ENCODE measurements at places on chromosomes 3 and 15.

GRCh38 chr3:176935194-176935888 is 261.9 kb downstream of the TBL1XR1 start:
- no peaks in the 10 kb centered on the region for H3K36me3 ChIP-seq
- H3K27ac ChIP-seq, result peak overlapping the region; percentile 1
- peaks cover 13% of the 10 kb centered on the region for H3K4me1 ChIP-seq
- DNase-seq, result no peak

GRCh38 chr3:177928172-177928873 is 607.9 kb upstream of the KCNMB2 start:
- H3K36me3 ChIP-seq, result peaks cover 2% of the 10 kb centered on the region
- H3K4me3 ChIP-seq, result no peak overlapping the region
- H3K27ac ChIP-seq, result no peak overlapping the region
- no peak for DNase-seq
- no peaks in the 10 kb centered on the region for H3K27me3 ChIP-seq

- H3K4me1 ChIP-seq, result peaks cover 6% of the 10 kb centered on the region
- no peak overlapping the region for H3K4me3 ChIP-seq
- H3K27me3 ChIP-seq, result no peaks in the 10 kb centered on the region
Measured at GRCh38 chr3:149015393-149015792, 24.1 kb downstream of the GYG1 start.

- peaks cover 2% of the 10 kb centered on the region for H3K4me1 ChIP-seq
- H3K27ac ChIP-seq, result no peak overlapping the region
- DNase-seq, result peak; percentile 79
Measured at GRCh38 chr3:141000027-141000663, 51.0 kb upstream of the SPSB4 start.

DNA sequence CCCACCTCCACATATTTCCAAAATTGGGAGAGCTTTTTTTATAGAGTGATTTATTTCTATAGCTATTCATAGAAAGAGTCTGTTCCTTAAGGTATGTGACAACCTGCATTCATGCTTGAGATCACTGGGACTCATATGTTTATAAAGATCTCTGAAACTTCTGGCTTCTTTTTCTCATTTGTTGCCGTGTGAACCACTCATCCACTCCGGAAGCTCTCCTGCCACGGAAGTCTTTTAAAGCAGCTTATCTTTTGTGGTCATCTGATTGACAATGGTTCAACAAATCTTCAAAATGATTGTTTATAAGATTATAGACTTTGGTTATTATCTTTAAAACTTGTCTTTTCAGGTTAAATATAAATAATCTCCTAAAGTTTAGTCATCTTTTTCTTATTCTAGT is 260.5 kb downstream of the C3orf38 start:
- H3K27me3 ChIP-seq, result peaks cover 2% of the 10 kb centered on the region
- peaks cover 5% of the 10 kb centered on the region for H3K4me1 ChIP-seq
- H3K36me3 ChIP-seq, result no peaks in the 10 kb centered on the region
- no peak overlapping the region for H3K4me3 ChIP-seq

- H3K36me3 ChIP-seq, result peaks cover 5% of the 10 kb centered on the region
- peaks cover 20% of the 10 kb centered on the region for H3K4me1 ChIP-seq
- DNase-seq, result no peak
- H3K4me3 ChIP-seq, result no peak overlapping the region
Measured at GRCh38 chr3:141412087-141412935, 44.0 kb downstream of the ZBTB38 start.

DNA sequence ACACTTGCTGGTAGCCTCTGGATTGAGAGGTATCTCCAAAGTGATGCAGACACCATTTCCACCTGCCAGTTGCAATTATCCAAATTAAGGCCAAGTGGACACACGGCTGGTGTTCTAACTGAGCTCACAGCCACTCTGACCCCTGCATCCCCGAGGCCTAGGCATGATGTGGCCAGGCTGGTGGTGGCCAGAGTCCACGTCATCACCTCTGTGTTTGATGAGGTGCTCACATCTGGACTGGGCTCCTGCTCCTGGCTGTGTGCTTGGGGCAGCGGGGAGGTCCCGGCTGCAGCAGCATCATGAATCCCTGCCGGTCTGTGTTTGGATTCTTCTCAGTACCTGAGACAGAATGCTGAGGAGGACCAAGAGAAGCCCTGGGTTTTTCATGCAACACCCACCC is 4.9 kb downstream of the OXTR start:
- no peak overlapping the region for H3K27ac ChIP-seq
- H3K36me3 ChIP-seq, result no peaks in the 10 kb centered on the region
- peaks cover 6% of the 10 kb centered on the region for H3K27me3 ChIP-seq
- H3K4me3 ChIP-seq, result no peak overlapping the region
- no peak for DNase-seq

DNA sequence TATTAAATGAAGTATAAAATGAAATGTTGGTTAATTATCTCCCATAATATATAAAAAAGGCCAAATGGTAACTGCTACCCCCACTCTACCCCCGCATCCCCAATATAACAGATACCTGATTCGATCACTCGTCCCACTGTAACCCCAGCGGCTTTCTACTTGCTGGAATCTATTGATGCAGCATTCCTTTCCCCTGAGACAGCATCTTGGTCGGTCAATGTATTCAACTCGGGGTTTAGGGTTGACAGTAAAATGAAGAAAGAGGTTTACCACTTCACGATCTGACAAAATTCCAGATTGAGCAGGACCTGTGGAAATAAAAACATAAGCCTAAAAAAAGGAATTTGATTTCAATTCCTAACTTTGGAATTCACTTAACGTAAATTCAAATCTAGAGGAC is 18.6 kb upstream of the C15orf40 start:
- H3K4me3 ChIP-seq, result no peak overlapping the region
- H3K4me1 ChIP-seq, result no peaks in the 10 kb centered on the region
- no peak for DNase-seq

DNA sequence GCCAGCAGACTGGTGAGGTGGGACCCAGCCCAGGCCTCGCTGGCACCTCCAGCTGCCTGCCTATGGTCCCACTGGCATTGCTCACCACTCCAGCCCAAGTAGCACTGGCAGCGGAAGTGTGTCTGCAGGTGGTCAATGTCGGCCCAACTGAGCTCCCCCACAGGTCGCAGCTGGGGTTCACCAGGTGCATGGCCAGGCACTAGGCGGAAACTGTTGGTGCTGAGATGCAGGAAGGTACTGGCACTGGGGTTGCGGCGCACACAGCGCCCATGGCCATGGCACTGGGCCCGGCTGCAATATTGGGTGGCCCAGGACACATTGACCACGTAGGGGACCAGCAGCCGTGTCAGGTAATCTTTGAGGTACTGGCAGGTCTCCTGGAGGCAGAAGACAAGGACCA is 4.4 kb downstream of the HYAL2 start:
- H3K36me3 ChIP-seq, result peaks cover 6% of the 10 kb centered on the region
- H3K27ac ChIP-seq, result no peak overlapping the region
- peaks cover 12% of the 10 kb centered on the region for H3K4me1 ChIP-seq

- H3K27ac ChIP-seq, result no peak overlapping the region
- H3K4me3 ChIP-seq, result no peak overlapping the region
- no peak for DNase-seq
- no peaks in the 10 kb centered on the region for H3K36me3 ChIP-seq
Measured at GRCh38 chr3:188524052-188524451, 370.1 kb downstream of the LPP start.

DNA sequence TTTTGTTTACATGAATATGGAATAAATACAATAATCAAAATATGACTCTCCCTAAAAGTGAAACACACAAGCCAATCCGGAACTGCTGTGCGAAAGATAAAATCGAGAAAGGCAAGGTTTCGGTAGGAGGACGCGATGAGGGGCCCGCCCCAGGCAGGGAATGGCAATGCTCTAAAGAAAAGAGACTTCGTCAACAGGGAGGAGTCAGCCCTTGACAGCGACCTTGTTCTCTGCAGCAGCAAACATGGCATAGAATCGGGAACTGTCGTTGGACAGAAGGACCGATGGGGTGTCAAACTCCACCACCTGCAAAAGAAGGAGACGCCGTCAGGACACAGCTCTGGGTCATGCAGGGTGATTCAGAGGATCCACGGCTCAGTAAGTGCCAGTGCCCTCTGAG is 36.4 kb upstream of the PARL start:
- H3K27ac ChIP-seq, result peak overlapping the region; percentile 66
- DNase-seq, result no peak
- no peak overlapping the region for H3K4me3 ChIP-seq
- peaks cover 7% of the 10 kb centered on the region for H3K36me3 ChIP-seq
- peaks cover 29% of the 10 kb centered on the region for H3K4me1 ChIP-seq

DNA sequence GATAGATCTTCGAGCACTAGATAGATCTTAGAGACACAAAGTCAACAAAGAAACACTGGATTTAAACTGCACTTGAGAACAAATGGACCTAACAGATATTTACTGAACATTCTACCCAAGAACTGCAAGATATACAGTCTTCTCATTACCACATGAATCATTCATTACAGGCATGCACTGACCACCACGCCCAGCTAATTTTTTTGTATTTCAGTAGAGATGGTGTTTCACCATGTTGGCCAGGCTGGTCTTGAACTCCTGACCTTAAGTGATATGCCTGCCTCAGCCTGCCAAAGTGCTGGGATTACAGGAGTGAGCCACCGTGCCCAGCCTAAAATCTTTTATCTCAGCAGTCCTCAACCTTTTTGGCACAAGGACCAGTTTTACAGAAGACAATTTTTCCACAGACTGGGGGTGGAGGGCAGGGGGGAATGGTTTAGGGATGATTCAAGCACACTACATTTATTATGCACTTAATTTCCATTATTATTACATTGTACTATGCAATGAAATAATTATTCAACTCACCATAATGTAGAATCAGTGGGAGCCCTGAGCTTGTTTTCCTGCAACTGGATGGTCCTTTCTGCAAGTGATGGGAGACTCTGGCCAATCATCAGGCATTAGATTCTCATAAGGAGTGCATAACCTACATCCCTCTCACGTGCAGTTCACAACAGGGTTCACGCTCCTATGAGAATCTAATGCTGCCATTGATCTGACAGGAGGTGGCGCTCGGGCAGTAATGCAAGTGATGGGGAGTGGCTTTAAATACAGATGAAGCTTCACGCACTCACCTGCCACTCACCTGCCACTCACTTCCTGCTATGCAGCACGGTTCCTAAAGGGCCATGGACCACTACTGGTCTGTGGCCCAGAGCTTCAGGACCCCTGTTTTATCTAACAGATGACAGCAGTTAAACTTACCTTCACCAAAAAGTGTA is 21.7 kb downstream of the CSNK1G1 start:
- no peak for DNase-seq
- no peak overlapping the region for H3K27ac ChIP-seq
- no peaks in the 10 kb centered on the region for H3K36me3 ChIP-seq
- H3K27me3 ChIP-seq, result no peaks in the 10 kb centered on the region
